CD8-positive, alpha-beta memory T cell (primary cell): ENCODE measurements at places on chromosomes 13 and 19.

GRCh38 chr13:51557875-51558612, 26.2 kb upstream of the WDFY2 start:
- no peak overlapping the region for H3K27ac ChIP-seq
- H3K36me3 ChIP-seq: no peaks in the 10 kb centered on the region
- DNase-seq: no peak
- H3K27me3 ChIP-seq: no peaks in the 10 kb centered on the region
- no peaks in the 10 kb centered on the region for H3K4me1 ChIP-seq

- peak; percentile 23 for DNase-seq
- no peaks in the 10 kb centered on the region for H3K36me3 ChIP-seq
- H3K27me3 ChIP-seq: no peaks in the 10 kb centered on the region
- no peak overlapping the region for H3K27ac ChIP-seq
- no peaks in the 10 kb centered on the region for H3K4me1 ChIP-seq
Measured at GRCh38 chr19:29771708-29772414, 39.9 kb upstream of the CCNE1 start.

DNA sequence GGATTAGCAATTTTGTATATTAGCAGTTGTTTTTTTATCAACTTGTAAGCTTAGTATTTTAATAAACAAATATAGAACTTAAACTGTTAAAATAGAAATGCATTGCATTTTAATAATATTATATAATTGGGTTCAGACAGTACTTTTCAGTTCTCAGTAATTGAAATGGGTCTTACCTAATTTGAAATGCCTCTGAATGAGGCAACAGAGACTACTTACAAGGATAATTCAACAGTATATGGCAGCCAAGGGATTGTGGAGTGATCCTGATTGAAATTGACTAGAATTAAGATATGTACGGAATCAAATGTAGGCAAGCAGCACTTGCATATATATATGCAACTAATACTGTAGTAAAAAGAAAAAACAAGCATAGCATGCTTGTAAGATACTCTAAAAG, 1503.9 kb upstream of the MIR17HG start:
- no peak for DNase-seq
- no peaks in the 10 kb centered on the region for H3K4me1 ChIP-seq
- no peak overlapping the region for H3K4me3 ChIP-seq
- H3K36me3 ChIP-seq: no peaks in the 10 kb centered on the region
- H3K27ac ChIP-seq: no peak overlapping the region

DNA sequence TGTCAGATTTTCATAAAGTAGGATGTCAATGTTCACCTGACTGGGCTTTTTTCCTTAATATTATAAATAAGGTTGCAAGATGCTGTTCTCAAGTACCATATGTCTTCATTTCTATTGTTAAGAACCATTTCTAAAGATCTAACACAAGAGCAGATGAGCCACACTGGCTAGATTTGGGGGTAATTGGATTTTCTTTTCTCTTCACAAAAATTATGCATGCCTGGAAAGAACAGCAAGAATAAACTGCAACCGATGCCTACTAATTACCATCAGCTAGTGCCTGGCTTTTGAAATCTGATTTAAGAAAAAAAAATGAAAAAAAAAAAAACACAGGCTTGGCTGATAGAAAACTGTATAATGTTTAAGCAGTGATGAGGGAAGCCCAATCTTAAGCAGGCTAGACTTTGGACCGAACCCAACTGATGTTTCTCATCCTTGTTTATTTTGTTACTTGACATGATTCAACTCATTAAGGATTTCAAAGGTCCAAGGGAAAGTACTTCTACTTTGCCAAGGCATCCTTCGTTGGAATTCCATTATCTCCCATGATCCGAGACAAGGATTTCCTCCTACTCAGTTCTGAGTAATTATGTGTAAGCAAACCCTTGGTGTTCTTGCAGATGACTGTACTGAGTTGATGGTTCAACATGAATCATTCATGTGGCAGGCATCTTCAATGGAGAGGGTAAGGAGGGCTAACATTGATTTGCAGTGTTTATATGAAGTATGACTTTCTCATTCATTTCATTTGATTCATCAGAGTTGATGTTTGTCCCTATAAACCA, 300.5 kb downstream of the SPRY2 start:
- H3K4me3 ChIP-seq: no peak overlapping the region
- H3K27ac ChIP-seq: no peak overlapping the region
- DNase-seq: no peak
- H3K27me3 ChIP-seq: no peaks in the 10 kb centered on the region
- H3K4me1 ChIP-seq: no peaks in the 10 kb centered on the region

DNA sequence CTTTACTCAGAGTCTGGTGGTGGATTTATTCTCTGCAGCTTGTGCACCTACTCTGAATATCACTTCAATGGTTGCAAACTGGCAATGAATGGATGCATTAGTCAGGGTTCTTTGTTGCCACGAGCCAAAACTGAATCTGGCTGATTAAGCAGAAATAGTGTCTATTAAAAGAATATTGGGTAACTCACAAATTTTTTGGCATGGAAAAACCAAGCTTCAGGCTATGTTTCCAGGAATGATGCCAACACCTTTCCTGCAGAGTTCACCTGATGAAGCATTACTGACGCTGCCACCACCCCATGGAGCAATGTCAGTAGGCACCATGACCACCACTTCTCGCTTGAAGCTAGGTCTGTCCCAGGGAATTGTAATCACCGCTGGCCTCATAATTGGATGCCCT, 597.8 kb upstream of the SLC10A2 start:
- no peaks in the 10 kb centered on the region for H3K4me1 ChIP-seq
- H3K27ac ChIP-seq: no peak overlapping the region
- no peak for DNase-seq
- H3K27me3 ChIP-seq: no peaks in the 10 kb centered on the region

DNA sequence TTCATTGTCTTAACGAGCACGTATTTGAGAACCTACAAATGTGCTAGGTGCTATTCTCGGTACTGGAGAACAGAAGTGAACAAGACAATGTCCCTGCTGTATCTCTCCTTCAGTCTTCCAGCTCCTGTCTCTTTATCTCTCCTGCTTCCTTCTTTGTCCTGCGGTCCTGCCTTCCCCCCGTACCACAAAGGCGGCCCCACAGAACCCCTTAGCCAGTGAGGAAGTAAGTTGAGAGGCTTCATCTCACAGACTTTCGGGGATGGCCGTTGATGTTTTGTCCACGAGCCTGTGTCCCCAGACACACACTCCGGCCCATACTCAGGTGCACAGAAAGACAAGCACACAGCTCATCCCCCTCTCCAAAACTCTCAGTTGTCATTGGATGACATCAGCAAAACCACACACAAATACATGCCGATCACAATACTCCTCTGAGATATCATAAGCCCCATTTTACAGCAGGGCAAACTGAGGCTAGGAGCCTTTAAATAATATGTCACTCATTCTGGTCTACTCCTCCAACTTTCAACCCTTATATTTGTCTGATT, 507 bp upstream of the SWSAP1 start:
- no peak for DNase-seq
- peak overlapping the region; percentile 88 for H3K27ac ChIP-seq
- H3K27me3 ChIP-seq: no peaks in the 10 kb centered on the region
- H3K36me3 ChIP-seq: no peaks in the 10 kb centered on the region
- H3K4me3 ChIP-seq: peak overlapping the region; percentile 57

DNA sequence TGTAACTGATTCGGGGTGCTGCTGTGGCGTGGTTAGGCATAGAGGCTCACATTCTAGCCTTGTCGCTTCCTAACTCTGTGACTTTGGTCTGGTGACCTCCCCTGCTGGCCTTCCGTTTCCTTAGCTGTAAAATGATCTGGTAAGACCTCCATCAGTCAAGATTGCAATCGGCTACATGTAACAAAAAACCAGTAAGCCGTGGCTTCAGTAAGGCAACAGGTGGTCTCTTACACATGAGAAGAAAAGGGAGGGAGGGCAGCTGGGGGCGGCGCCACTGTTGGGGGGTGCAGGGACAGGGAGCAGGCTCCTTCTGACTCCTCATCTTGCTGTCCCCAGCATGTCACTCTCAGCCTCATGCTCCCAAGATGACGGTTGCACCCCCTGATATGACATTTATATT, 148.0 kb downstream of the SIPA1L3 start:
- no peak for DNase-seq
- no peaks in the 10 kb centered on the region for H3K36me3 ChIP-seq
- H3K27me3 ChIP-seq: no peaks in the 10 kb centered on the region
- H3K27ac ChIP-seq: no peak overlapping the region
- H3K4me3 ChIP-seq: no peak overlapping the region

DNA sequence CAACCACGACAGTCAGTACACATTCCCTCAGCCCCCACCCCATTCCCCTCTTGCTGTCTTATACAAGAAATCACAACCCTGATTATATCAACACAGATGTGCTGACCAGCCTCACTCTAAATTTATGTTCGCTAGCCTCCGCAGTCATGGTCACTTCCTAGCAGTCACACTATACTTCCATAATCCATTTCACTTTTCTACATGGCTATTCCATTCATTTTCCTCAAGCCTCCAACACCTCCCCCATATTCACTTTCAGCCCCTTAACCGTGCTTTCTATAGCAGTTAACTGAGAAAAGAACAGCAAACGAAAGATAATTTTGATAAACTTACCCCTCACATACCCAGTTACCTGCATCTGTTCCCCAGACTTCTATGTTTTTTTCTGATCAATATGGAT, 8.4 kb downstream of the LSM14A start:
- H3K27ac ChIP-seq: no peak overlapping the region
- peaks cover 95% of the 10 kb centered on the region for H3K4me1 ChIP-seq
- no peak for DNase-seq
- no peaks in the 10 kb centered on the region for H3K27me3 ChIP-seq
- peaks cover 16% of the 10 kb centered on the region for H3K36me3 ChIP-seq

DNA sequence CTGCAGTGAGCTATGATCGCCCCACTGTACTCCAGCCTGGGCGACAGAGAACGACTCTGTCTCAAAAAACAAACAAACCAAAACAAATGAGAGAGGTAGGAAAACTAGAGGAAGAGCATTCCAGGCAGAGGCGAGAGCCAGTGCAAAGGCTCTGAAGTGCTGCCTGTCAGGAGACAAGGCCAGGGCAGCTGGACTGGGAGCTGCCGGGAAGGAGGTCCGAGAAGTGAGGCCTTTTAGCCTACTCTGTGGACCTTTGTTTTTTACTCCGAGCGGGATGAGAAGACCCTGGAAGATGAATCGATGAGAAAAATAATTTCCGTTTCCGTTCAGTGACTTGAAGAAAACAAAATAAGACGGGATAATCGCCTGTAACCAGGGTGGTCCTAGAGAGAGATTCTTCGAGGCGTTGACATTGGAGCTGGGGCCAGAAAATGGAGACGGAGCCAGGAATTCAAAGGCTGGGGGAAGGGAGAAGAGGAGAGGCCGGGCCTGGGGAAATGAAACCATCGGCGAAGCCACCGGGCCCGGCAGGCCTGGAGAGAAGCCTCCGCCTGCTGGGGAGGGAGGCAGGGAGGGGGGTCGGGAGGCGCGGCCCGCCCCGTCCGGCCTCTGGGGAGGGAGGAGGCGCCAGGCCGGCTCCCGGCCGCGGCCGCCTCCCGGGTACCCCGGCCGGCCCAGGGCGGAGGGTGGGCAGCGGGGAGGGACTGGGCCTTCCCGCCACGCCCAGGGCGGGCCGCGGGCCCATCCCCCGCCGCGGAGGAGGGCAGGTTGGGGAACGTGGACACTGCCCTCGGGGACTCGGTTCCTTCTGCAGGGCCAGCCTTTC, 7.8 kb upstream of the SERTAD1 start:
- no peaks in the 10 kb centered on the region for H3K36me3 ChIP-seq
- no peaks in the 10 kb centered on the region for H3K27me3 ChIP-seq
- H3K4me3 ChIP-seq: peak overlapping the region; percentile 49
- peaks cover 5% of the 10 kb centered on the region for H3K4me1 ChIP-seq

DNA sequence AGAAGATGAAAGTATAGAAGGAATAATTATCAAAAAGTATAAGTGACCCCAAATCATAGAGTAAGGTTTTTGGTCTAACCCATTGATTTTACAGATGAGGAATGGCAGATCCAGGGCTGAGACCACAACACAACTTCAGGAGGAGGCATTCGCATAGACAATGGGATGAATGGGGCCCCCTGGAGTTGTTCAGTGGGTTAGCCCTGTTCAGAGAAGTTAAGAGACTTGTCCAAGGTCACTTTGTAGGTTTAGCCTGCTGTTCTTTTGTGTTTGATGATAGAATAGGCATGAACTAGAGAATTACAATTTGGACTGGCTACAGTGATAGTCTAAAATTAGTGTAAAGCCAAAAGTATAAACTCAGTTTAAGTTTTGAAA, 233.9 kb downstream of the KCNRG start:
- no peak overlapping the region for H3K27ac ChIP-seq
- no peak for DNase-seq
- H3K4me1 ChIP-seq: peaks cover 8% of the 10 kb centered on the region
- no peak overlapping the region for H3K4me3 ChIP-seq
- H3K27me3 ChIP-seq: no peaks in the 10 kb centered on the region
- H3K36me3 ChIP-seq: no peaks in the 10 kb centered on the region

DNA sequence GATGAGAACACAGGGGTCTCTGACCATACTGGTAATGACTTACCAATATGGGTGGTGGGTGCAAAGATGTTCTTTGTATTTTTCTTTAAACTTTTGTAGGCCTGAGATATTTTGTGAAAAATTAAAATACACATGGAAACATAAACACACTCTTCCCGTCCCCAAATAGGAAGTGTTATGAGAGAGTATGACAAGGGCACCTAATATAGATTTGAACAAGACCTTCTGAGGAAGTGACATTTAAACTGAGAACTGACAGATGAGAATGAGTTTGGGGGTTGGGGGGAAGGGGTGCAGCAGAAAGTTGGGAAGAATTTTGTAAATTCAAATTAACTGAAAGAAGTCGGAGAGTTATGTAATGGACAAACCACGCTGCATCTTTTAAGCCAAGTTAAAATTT, 224.2 kb downstream of the RGCC start:
- H3K36me3 ChIP-seq: no peaks in the 10 kb centered on the region
- H3K4me1 ChIP-seq: no peaks in the 10 kb centered on the region

DNA sequence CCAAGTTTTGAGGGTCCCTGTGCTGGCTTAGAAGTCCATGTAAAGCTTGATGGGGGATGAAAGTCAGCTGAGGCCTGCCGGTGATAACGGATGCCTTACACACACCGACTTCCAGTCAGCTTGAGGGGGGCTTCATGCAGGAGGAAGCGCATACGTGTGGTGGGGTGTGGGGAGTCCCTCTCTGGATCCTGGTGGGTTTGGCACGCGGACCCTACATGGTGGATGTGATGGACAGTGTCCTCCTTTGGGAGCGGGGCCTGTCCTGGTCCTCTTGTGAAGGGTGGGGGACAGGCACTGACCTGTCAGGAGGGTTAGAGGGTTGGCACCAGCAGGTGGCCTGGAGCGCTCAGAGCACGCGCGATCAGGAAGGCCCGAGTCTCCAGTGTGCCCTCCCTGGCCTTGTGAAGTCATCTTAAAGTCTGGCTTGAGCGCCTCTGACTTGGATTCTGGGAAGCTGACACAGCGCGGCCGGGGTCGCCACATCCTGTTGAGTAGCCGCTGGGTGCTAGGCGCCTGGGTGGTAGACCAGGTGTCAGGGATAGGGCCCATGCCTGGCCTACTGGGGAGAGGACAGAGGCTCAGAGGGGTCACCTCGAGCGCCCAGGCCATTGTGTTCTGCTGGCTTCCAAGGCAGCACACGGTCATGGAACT, 2.9 kb downstream of the DAZAP1 start:
- H3K36me3 ChIP-seq: peaks cover 4% of the 10 kb centered on the region
- peak overlapping the region; percentile 87 for H3K27ac ChIP-seq
- no peak for DNase-seq
- no peaks in the 10 kb centered on the region for H3K27me3 ChIP-seq

GRCh38 chr13:81017513-81018152, 676.7 kb upstream of the SPRY2 start:
- H3K27ac ChIP-seq: no peak overlapping the region
- no peaks in the 10 kb centered on the region for H3K36me3 ChIP-seq
- H3K4me1 ChIP-seq: no peaks in the 10 kb centered on the region
- no peak overlapping the region for H3K4me3 ChIP-seq
- DNase-seq: peak; percentile 4

- no peaks in the 10 kb centered on the region for H3K4me1 ChIP-seq
- no peak overlapping the region for H3K27ac ChIP-seq
- DNase-seq: no peak
- H3K36me3 ChIP-seq: no peaks in the 10 kb centered on the region
Measured at GRCh38 chr13:42652642-42653415, 78.9 kb downstream of the TNFSF11 start.
